ENCODE measurements at places on chromosomes 13 and 19.

- no peak for DNase-seq
Measured at GRCh38 chr19:29172302-29172701, 40.6 kb downstream of the UQCRFS1 start.

GRCh38 chr19:43519436-43520088 is 7.4 kb downstream of the ETHE1 start:
- peak; percentile 66 for DNase-seq

DNA sequence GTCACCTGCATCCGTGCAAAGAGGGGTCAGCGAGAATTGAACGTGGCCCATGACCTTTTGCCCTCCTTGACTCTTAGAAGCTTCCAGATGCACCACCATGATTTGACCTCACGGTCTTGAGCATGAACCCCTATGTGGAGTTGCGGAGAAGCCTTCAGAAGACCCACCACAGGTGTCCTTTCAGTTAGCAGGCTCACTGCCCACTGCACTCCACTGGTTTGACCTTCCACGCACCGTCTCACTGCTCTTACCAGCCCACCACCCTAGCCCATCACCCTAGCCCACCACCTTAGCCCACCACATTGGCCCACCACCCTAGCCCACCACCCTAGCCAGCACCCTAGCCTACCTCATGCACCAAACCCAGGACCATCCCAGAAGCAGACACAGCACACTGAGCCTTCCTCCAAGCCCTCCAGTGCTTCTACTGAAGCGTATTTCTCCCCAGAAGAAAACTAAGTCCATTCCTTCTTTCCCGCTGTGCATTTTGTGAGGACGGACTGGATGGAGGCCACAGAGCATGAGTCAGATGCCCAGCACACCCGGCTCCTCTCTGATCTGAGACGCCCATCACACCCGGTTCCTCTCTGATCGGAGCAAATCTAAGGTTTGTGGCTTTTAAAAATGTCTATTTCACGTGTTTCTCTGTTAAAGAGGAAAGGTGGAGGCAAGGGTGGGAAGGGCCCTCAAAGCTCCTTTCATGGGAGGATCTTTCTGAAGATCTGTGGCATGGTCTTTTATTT is 45.8 kb downstream of the SOX1 start:
- no peak for DNase-seq

GRCh38 chr13:71249011-71249410 is 618.0 kb downstream of the DACH1 start:
- DNase-seq = no peak

- DNase-seq = no peak
Measured at GRCh38 chr19:33497131-33497777, 24.3 kb downstream of the PEPD start.

GRCh38 chr19:6119031-6119430 is 8.7 kb upstream of the RFX2 start:
- no peak for DNase-seq

DNA sequence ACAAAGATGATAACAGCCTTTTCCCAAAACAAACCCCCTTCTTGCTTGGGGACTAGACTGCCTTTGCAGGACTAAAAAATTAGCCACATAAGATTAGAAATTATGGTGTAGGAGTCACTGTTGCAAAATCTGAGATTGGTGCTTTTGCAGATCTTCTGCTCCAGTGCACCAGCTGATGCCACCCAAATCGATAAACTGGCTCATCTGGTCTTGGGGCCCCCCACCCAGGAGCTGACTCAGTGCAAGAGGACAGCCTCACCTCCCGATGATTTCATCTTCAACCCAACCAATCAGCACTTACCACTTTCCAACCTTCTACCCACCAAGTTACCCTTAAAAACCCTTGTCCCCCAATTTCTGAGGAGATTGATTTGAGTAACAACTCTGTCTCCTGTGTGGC is 47.1 kb upstream of the PEPD start:
- no peak for DNase-seq

DNA sequence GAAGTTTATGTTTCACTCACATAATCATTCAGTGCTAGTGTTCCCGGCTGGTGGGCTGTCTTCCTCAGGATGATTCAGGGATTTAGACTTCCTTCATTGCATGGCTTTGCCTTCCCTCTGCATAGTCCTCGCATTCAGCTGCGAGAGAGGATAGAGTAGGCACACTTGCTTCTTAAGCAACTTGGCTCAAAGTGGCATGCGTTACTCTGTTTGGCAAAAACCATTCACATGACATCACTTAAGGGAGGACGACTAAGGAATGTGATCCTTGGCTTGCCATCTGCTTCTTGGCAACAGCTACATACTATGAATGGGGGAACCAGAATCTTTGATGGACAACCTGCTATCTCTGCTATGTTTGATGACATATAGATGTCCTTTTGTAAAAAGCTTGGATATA is 359.3 kb downstream of the TDRD3 start:
- no peak for DNase-seq

DNA sequence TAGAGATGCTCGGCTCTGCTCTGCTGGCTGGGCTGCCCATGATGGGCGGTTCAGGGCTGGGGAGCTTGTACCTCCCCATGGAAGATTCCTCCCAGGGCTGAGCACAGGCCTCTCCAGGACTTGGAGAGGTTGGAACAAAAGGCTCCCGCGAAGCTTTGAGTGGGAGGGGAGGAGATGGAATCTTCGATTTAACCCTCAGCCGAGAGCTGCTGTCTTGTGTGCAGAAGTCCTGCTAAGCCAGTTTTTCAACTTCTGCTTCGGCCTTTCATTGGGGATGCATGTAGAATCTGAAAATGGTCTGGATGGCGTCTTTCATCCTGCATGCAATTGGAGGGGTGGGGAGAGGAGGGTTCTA is 163.3 kb downstream of the KDM4B start:
- no peak for DNase-seq

DNA sequence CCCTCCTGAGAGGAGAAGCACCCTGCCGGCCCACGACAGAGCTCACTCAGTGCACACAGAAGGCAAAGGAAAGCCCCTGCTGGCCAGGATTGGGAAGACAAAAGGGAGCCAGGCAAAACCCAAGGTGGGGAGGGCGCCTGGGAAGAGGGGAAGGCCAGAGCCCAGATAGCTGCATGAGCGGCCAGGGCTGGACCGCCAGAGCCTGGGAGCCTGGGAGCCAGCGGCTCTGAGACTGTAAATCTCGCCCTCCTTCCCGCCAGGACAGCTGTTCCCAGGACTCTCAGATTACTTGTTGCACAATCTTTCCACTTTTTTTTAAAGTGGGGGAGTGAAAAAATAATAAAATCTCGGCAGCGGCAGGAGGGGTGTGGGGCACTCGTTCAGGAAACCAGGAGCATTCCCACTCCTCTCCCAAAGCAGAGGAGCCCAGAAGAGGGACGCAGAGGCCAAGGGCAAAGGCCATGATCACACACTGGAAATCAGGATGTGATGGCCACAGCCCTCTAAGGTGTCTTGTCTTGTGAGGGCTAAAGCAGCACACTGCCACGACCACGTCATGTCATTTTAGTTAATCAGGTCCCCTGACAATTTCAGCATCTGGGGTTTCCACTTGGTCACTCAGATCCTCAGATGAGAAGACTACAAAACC is 19.6 kb upstream of the EPHX3 start:
- no peak for DNase-seq

GRCh38 chr13:112869202-112870050 is 99.6 kb upstream of the MCF2L start:
- no peak for DNase-seq

DNA sequence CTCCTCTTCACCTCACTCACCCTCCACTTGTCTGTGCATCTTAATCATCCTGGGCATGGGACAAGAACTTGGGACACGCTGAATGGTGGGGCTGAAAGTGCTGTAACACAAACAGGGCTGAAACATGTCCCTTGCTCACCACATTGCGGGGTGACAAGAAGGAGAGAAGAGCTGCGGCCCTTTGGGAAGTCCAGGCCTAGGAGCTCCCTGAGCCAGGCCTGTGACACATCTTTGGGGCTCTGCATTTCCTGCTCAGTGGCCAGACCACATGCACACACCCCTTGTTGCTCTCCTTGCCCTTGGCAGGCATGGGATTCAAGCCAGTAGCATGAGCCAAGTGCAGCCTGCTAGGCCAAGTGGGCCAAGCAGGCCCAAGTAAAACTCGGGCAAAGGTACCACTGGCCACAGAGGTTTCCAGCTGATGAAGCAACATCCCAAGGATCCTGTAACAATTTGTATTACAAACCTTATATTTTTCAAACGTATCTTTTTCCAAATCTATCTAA is 1384.3 kb upstream of the PCDH20 start:
- no peak for DNase-seq

GRCh38 chr13:113856716-113857065 is 7.2 kb downstream of the GAS6 start:
- DNase-seq = no peak

DNA sequence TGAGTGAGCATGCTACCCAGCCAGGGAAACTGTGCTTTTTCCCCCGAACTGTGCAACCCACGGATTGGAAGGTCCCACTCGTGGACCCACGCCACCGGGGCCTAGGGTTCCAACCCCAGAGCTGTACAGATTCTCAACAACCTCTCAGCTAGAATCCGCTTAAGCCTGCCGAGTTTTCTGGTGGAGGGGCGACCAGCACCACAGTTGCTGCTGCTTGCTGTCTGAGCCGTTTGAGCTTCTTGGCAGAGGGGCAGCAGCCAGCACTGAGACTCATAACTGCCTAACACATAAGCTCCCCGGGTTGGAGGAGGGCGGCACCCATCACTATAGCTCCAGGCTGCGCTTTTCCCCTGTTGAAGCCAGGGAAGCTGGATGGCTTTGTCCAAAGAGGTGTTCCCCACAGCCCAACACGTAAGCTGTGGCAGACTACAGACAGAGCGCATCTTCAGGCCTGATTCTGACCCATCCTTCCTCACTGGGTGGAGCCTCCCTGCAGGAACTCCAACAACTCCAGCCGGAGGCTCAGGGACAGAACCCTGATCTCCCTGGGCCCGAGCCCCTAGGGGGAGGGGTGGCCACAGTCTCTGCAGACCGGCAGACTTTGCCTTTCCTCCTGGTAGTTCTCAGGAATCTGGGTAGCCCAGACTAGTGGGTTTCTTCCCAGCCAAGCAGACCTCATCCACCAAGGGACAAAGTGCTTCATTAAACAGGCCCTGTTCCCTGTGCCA is 871.6 kb downstream of the SLITRK6 start:
- DNase-seq = no peak

GRCh38 chr19:28968721-28969120 is 244.2 kb downstream of the UQCRFS1 start:
- DNase-seq = no peak

DNA sequence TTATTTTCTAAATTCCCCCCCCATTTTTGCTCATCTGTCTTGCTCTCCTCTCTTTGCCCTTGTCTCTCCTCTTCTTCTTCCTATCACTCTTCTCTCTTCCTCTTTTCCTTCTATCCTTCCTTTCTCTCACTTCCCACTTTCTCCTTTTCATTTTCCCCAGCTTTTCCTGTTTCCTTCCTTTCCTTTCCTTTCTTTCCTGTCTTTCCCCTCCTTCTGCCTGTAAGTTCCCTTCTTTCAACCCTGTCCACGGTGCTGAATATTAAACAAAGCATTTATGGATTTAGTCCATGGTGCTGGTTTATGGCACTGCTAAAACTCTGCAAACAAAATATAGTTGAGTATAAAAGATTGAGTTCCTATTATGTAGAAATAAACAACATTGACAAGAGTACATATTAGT is 27.6 kb downstream of the SCEL start:
- DNase-seq = no peak

GRCh38 chr19:3617463-3617862 is 9.1 kb downstream of the CACTIN start:
- DNase-seq = no peak

- DNase-seq = no peak
Measured at GRCh38 chr19:49515767-49516166, 3.3 kb downstream of the FCGRT start.

GRCh38 chr13:107545946-107546502 is 669.3 kb downstream of the LIG4 start:
- peak; percentile 13 for DNase-seq

DNA sequence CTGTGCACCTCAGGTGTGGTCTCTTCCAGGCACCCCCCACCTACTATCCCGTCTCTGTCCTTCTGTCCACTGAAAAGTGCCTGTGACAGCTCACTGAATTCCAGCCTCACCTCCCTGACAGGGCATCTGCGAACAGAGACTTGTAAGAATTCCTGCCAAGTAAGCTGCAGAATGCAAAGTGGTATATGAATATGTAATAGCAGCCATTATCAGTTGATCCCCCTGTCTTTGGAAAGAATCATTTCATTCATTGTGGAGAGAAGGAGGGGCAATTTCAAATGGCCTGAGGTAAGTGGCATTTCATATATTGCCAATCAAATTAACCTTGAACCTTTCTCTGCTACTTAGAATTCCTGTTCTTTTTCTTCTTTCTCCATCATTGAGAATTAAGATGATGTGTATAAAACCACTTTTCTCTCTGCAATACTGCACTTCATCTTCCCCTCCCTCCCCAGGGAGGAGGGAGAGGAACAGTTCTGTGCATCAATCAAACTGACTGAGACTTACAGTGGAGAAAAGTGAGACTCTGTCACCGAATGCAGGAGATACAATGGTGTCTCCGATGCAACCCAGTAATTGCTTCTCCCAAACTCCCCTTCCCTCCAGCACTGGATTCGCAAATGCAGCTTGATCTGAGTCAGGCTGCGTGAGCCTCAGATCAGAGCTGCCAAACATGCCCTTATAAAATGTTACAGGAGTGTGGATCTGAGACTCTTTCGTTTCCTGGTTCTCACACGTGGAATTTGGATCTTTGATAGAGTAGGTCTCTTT is 91.7 kb downstream of the SLC10A2 start:
- DNase-seq = no peak

DNA sequence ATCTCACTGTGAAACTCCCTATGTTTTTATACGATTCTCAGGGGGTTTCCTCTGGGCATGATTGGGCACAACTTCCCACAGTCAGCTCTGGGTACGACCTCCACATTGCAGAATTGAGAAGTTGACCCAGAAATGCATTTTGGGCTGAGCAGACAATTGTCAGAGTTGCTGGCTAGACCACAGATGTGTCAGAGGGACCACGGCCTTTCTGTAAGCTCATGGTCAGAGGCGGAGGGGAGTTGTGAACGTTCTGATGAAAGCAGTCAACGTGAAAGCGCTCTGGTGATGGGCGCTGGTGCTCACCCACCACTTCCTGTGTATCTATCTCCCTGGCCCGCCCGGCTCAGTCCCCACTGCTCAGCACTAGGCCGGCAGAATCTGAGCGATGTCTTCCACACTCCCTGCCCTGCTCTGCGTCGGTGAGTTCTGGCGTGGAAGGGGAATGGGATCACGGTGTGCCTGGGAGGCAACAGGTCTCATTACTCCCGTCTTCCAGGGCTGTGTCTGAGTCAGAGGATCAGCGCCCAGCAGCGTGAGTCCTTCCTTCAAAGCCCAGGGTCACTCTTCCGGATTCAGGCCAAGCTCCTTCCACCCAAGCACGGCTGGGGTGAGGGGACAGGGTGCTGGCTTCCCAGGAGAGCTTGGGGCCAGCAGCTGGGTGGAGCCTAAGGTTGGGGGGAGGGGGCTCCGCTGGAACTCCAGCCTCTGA is at the start of gene NCR1:
TSS of gene NCR1 (plus strand) at position 346 of the 709 bp plus-strand sequence. CDS start at position 386, 40 bp downstream.
- DNase-seq = no peak

- no peak for DNase-seq
Measured at GRCh38 chr19:17834350-17835181, 13.2 kb downstream of the JAK3 start.
